ENCODE measurements at places on chromosomes 2 and 18. TPM values are rescaled to one million over a fixed set of nuclear protein-coding genes. Genes with fewer than 3 reads are reported as not detected.

GRCh38 chr2:66461664-66462500, 27.0 kb downstream of the MEIS1 start:
- DNase-seq: no peak

- DNase-seq: no peak
Measured at GRCh38 chr2:161599842-161600241, 24.4 kb upstream of the SLC4A10 start.

- no peak for DNase-seq
Measured at GRCh38 chr2:74316627-74317295, 26.5 kb downstream of the SLC4A5 start.

DNA sequence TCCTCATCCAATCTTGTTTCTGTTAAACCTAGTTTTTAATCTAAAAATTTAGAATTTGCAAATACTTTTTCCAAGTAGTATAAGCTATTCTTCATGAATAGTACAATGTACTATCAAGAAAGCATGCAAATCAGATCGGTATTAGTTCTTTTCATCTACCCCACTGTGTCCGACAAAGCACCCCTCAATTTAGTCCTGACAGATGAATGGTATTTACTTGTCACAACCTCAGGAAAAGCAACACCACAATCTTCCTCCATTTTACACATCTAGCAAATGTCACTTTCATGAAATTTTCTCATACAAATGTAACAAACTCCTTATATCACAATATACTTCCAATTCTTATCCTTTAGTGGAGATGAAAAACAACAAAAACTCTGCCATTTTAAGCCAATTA, 163.8 kb downstream of the PDE11A start:
- DNase-seq: no peak

DNA sequence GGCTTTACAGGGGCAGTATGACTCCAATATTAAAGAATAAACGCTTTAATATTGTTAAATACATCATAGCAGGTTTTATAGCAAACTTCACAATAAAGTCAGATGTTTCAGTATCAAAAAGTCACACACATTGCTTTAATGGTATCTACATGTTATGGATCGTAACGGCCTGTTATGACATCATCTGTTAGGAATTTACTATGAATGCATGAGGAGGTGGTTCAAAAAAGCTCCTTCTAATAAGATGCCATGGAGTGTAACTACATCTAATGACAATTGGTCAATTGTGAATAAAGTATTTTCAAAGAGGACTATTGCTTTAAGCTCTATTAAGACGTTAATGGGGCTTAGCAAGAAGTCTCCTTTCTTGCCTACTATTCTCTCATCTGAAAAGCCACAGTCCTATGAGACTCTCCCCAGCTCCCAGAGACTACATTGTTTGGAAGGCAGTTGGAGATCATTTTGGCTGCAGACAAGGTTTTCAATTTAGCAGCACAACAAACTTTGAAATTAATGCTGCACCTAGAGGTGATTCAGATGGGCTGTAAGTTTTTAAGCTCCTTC, 300.7 kb upstream of the MEIS1 start:
- no peak for DNase-seq

DNA sequence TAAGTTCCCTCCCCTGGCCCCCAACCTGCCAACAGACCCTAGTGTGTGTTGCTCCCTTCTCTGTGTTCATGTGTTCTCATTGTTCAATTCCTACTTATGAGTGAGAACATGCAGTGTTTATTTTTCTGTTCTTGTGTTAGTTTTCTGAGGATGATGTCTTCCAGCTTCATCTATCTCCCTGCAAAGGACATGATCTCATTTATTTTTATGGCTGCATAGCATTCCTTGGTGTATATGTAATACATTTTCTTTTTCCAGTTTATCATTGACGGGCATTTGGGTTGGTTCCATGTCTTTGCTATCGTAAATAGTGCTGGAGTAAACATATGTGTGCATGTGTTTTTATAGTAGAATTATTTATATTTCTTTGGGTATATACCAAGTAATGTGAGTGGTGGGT, 602.2 kb downstream of the DSC3 start:
- DNase-seq: no peak

DNA sequence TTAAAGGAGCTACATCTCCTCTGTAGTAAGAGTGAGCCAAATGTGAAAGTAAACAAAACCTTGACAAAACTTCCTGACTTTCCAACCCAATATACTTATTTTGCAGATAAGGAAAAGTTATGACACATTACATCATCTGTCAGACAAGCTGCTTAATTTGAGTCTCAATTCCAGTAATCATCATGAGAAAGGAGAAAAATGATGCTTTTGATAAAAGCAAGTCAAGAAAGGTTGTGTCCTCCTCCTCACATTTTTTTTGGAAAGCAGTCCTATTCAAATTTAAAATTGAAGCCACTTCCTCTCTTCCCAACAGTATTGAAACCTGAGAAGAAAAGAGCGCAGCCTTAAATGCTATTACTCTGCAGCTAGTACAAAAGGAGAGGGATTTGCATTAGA, 519.6 kb downstream of the LRP1B start:
- no peak for DNase-seq

- DNase-seq: no peak
Measured at GRCh38 chr2:232891621-232892071, 21.6 kb downstream of the SNORC start.

- no peak for DNase-seq
Measured at GRCh38 chr2:200337621-200338020, 31.1 kb downstream of the SPATS2L start.

- DNase-seq: no peak
Measured at GRCh38 chr2:32553829-32554432, 73.9 kb upstream of the TTC27 start.

- DNase-seq: no peak
Measured at GRCh38 chr18:55509631-55510324, 78.2 kb downstream of the TCF4 start.

DNA sequence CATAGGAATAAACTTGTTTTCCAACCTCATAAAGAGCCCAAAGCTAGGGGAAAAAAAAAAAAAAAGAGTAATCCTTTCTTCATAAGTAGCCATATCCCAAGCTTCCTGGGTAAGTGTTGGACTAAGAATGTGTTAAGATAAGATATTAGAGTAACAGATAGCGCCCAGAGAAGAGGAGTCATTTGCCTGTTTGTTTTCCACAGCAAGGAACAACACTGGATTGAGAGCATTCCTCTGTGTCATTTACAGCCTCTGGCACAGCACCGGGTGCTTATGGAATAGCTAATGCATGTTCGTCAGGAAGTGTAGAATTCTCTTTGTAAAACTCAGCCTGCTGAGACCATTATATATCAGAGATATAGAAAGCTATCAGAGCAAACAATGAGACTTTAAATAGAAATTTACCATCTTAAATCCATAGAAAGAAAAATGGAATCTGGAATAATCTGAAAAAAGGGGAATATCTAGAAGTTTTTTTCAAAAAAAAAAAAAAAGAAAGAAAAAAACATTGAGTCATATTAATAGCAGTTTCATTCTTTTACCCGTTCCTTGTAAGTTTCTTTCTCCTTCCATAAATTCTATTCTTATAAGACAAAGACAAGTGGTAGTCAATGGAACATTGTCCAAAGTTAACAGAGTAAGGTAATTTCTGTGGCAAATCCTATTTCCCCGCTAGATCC, 37.6 kb downstream of the LRP2 start:
- DNase-seq: no peak

- no peak for DNase-seq
Measured at GRCh38 chr2:20509770-20510490, 63.1 kb downstream of the RHOB start.

DNA sequence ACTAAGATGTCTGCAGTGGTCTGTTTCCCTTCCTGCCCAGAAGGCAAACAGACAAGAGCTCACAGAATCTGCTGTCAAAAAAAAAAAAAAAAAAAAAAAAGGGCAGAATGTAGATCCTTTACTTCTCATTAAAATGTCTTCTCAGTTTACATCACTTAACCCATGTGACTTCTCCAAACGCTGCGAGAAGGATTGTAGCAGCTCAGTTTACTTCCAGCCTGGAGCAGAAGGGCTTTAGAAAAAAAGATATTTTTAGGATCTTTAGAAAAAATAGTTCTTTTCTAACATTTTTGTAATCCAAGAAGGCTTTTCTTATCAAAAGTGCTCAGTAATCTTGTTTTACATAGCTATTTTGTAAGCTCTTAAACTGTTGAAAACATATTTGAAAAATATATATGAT, 425.4 kb downstream of the CNTNAP5 start:
- DNase-seq: no peak

GRCh38 chr2:85674417-85674816, 6.4 kb upstream of the SFTPB start:
- no peak for DNase-seq

DNA sequence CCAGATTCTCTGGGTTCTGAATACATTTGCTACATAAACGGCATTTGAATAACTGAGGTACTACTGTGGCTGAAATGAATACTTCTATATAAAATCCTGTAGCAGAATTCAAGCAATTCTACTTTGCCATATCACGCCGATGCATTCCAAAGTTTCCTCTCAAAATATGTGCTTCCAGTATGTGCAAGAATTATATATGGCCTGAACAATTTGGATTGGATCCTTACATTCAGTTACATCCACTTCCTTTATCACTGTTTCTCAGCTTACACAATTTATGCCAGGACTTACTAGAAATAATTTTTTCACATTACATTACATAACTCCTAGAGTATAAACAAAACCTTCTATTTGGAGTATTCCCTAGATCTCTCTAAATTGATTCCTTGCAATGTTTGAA, 46.3 kb upstream of the STAT4 start:
- DNase-seq: no peak

GRCh38 chr2:54226260-54226659, 29.8 kb downstream of the TSPYL6 start:
- no peak for DNase-seq

DNA sequence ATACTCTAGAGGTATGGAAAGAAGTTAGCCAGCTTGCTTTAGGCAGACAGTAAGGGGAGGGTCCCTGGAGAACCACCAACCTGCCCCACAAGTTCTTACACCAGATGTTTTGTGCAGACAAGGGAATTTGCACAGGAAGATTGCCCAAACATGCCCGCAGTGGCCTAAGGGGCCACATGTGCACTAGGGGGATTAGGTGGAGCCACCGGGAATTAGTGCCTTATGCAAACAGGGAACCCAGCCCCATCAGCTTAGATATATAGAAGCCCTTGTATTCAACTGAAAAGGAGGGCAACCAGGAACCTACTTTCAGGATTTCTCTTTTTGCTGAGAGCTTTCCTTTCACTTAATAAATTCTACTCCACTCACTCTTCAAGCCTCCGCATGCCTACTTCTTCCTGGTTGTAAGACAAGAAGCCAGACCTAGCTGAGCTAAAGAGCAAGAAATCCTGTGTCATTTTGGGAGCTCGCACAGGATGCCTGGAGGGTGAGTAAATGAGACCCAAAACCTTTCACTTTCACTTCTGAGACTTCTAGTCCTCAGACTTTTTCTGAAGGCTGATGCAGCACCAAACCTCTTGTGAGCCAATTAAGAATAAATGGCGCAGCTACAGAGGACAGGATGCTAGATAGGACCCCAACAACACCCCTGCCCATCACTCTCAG, 146.3 kb downstream of the GCA start:
- DNase-seq: no peak

GRCh38 chr2:163605779-163606178, 130.0 kb downstream of the FIGN start:
- DNase-seq: no peak

- no peak for DNase-seq
Measured at GRCh38 chr2:231970461-231970860, 8.9 kb downstream of the DIS3L2 start.

DNA sequence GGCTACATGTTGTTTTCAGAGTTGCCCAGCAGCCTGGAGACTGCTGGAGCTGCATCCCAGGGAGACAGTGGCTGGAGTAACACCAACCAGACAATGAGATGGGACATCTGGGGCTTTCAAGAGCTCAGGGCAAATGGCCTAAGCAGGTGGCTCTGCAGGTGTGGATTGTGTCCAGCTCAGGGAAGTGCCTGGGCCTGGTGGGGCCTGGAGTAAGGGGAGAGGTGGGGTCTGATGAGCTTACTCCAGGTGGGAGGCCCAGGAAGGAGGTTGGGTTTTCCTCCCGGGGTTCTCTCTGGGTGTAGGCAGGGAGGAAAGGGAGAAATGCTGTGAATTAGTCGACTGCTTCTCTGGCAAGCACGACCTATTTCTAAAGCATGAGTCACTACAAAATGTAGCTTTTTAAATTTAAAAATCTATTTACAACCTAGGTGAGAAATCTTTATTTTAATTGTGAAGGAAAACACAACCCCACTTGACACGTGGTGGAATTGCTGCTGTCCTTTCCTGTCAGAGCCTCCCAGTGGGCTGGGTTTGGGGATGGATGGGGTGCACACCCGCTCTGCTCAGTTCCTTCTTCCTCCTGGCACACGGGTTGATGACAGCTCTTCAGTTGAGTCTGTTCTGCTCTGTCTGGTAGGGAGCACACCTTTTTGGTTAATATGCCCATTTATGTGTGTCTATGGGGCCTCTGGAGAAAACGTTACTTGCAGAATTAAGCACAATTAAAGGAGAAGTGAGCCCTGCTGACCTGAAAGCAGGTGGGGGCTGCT, 81.6 kb downstream of the SH3RF3 start:
- DNase-seq: no peak

GRCh38 chr2:2057125-2057721, 273.9 kb downstream of the MYT1L start:
- peak; percentile 15 for DNase-seq

DNA sequence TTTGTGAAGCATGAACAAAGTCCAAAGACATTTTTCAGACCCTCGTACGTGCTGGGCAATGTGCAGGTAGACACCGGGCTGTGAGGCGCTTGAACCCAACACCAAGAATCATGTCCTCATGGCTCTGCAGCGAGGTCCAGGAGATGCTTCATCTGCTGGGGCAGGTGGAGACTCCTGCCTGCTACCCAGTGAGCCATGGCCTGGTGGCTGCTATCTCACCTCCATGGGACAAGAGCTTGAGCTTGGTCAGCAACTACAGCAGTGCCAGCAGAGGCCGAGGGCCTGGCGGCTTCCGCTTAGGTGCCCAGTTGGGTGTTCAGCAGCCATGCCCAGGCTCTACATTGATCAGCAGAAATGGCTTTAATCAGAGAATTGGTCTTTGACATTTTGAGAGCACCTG, 281.0 kb upstream of the HS6ST1 start:
- DNase-seq: no peak

PDE1A gene
- 21.6 TPM for total RNA-seq

WNT10A gene
- total RNA-seq: not detected

ITGB6 gene
- not detected for total RNA-seq

GRB14 gene
- total RNA-seq: 5.8 TPM

NAT8 gene
- total RNA-seq: not detected

TCF7L1 gene
- 83.8 TPM for total RNA-seq

MREG gene
- 26.1 TPM for total RNA-seq

MATN3 gene
- 8.9 TPM for total RNA-seq

PTRHD1 gene
- total RNA-seq: 36.0 TPM

ASB3 gene
- total RNA-seq: 25.2 TPM

TUBA4B gene
- total RNA-seq: not detected

G6PC2 gene
- not detected for total RNA-seq

All from endothelial cell (in vitro differentiated cells).